ENCODE measurements at places on chromosomes 5 and 9.

GRCh38 chr5:178120607-178121357, 7.5 kb downstream of the N4BP3 start:
- DNase-seq: peak; percentile 91

DNA sequence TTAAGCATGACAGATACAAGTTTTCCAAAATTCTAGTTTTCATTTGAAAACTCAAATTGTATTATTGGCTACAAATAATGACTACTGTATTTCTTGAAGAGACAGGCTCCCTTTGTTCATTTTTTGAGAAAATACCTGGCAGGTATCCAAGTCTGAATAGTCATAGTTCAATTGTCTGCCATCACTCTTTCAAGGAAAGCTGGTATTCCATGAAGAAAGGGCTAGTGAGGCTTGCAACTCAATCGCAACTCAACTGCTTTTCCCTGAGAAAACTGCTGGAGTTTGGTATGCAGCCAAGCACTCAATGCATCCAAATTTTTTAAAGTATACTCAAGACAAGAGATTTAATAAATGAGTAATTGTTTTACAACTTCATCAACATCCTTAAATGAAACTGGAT, 61.4 kb upstream of the TRIO start:
- no peak for DNase-seq

- peak; percentile 81 for DNase-seq
Measured at GRCh38 chr5:149264439-149265067, 7.1 kb upstream of the AFAP1L1 start.

GRCh38 chr5:24783596-24783995, 138.8 kb upstream of the CDH10 start:
- peak; percentile 78 for DNase-seq

GRCh38 chr9:68454579-68455334, 85.9 kb downstream of the TMEM252 start:
- peak; percentile 72 for DNase-seq

- peak; percentile 67 for DNase-seq
Measured at GRCh38 chr5:151490627-151491026, 43.2 kb downstream of the SLC36A1 start.

DNA sequence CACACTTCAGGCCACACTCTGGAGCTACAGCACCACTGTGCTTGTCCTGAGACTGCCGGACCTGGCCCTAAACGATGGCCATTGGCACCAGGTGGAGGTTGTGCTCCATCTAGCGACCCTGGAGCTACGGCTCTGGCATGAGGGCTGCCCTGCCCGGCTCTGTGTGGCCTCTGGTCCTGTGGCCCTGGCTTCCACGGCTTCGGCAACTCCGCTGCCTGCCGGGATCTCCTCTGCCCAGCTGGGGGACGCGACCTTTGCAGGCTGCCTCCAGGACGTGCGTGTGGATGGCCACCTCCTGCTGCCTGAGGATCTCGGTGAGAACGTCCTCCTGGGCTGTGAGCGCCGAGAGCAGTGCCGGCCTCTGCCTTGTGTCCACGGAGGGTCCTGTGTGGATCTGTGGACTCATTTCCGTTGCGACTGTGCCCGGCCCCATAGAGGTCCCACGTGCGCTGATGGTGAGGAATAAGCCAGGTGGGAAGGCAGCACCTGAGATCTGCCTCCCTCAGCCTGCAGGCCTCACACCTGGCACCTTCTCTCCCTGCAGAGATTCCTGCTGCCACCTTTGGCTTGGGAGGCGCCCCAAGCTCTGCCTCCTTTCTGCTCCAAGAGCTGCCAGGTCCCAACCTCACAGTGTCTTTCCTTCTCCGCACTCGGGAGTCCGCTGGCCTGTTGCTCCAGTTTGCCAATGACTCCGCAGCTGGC, 14.7 kb downstream of the CRB2 start:
- DNase-seq: no peak

DNA sequence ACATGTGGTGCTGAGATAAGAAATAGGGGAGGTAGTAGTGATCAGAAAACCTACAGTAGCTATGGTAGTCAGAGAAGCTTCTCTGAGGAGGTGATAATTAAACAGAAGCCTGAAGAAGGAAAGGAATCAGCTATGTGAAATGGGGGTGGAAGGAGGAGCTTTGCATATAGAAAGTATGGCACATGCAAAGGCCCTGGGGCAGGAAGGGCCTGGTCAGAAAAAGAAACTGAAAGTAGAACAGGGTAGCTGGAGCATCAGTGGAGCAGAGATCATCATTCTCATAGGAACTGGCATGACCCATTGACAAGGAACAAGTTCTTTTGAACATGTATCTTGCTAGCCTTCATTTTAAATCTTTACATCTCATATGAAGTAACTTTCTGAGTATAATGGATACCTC, 80.7 kb upstream of the ADRA1B start:
- DNase-seq: no peak

GRCh38 chr5:169036079-169036805, 264.7 kb downstream of the SLIT3 start:
- no peak for DNase-seq

GRCh38 chr5:166399781-166400180, 1891.7 kb upstream of the WWC1 start:
- no peak for DNase-seq

- DNase-seq: no peak
Measured at GRCh38 chr9:4145482-4145881, 154.4 kb downstream of the GLIS3 start.

DNA sequence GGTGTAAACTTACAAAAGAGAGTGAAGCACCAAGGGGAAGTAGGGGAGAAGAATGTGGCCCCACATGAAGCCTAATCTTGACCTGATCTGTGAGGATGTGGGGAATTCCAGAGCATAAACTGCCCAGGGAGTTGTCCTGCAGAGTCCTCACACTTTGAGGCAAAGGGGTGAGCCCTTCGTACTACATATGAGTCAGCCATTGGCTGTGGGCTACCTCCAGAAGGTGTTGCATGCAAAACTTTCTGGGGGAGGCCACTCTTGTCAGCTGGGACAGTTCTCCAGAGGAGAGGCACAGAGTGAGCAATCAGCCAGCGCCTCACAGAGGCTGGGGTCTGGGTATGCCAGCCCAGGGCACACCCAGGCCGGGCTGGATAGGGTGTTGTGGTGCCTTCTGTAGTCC, 98.1 kb upstream of the NMUR2 start:
- no peak for DNase-seq

GRCh38 chr9:70607926-70608325, 193.5 kb upstream of the KLF9 start:
- no peak for DNase-seq

- no peak for DNase-seq
Measured at GRCh38 chr9:125612616-125613015, 94.4 kb downstream of the MAPKAP1 start.

GRCh38 chr5:127650649-127651048, 1.8 kb downstream of the CTXN3 start:
- no peak for DNase-seq

- no peak for DNase-seq
Measured at GRCh38 chr9:137836831-137837241, 40.7 kb upstream of the CACNA1B start.

DNA sequence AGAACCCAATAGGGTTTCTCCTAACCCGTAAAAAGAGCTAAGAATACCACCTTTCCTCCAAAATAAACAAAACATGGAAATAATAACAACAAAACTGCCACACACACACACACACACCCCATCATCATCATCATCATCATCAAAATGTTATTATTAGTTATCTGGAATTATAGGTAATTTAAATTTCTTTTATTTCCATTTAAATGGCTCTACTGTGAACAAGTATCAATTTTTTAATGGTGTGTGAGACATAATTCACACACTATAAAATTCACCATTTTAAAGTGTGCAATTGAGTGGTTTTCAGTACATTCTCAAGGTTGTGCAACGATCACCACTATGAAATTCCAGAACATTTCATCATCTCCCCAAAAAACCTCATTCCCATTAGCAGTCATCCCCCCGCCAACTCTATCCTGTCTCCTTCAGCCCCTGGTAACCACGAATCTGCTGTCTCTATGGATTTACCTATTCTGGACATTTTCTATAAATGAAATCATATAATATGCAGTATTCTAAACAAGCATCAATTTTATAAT, 172.7 kb downstream of the ROR2 start:
- no peak for DNase-seq

DNA sequence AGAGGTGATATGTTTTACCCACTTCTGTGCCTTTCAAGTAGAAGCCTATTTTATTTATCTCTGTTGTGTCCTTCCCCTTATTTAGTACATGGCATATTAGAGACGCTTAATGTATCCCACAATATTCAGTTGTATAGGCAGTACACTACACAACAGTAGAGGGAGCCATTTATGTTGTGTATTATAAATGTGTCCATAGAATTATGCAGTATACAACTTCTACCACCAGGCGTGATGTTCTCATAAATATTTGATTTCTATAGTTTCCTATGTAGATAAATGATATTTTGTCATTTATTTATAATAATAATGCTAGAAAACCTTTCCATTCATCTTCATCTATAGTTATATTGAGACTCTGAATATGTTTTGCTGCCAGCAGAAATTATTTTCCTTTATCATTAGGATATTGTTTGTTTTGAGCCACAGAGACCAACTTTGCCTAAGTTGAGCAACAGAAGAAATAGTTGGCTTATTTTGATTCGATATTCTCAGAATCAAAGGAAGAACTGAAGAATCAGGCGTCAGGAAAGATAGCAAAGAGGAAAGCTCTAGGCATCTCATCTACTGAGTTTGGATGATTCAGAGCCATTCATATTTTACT, 81.7 kb downstream of the ADAMTS19 start:
- DNase-seq: no peak

DNA sequence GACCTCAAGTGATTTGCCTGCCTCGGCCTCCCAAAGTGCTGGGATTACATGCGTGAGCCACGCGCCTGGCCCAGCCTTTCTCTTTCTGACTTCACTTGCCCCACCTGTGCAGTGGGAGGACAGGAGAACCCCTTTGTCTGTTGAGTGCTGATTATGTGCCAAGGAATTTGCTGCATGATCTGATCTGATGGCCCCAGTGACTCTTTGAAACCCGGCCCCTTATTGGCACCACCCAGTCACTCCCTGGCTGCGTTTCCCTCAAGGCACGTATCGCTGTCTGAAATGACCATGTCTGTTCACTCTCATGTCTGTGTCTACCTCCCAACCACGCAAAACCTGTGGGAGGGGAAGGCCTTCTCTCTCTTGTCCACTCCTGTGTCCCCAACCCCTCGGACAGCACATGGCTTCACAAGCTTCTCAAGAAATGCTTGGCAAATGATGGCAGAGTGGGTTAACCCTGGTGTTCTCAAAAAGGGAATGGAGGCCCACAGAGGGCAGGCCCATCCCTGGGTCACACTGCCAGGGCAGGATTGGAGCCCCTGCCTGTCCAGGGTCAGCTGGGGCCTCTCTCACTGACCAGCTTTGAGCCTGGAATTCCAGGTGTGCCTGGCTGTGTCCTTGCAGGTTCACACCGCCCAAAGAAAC, 21.9 kb downstream of the NEK6 start:
- no peak for DNase-seq
